Activated T-cell treated with anti-CD3 and anti-CD28 coated beads, Interleukin-2, amount 50 U/mL, for 72 hours (primary cell): ENCODE measurements at places on chromosomes 12 and 14.

- DNase-seq: no peak
Measured at GRCh38 chr12:77837876-77838291, 7.2 kb downstream of the NAV3 start.

GRCh38 chr12:48307269-48307668 lies 43.5 kb downstream of the ZNF641 start:
- no peak for DNase-seq

GRCh38 chr14:50056435-50056834 lies 59.9 kb downstream of the VCPKMT start:
- no peak for DNase-seq

- DNase-seq: no peak
Measured at GRCh38 chr14:91957876-91958313, 10.4 kb upstream of the FBLN5 start.

- DNase-seq: no peak
Measured at GRCh38 chr12:92063641-92064040, 82.0 kb downstream of the BTG1 start.

GRCh38 chr12:124699909-124700308 lies 132.5 kb upstream of the NCOR2 start:
- DNase-seq: no peak
